Kidney (tissue), 22 donors: ENCODE measurements at places on chromosomes 1 and 21.
A peak's percentile ranks its signal among the peaks of the same experiment; 100 is the strongest.

GRCh38 chr21:36816561-36817130 lies 117.7 kb downstream of the SIM2 start:
- no peaks in the 10 kb centered on the region for H3K4me1 ChIP-seq
- H3K27ac ChIP-seq: no peak overlapping the region
- H3K4me3 ChIP-seq: no peak overlapping the region
- no peak for DNase-seq

GRCh38 chr21:26732432-26733221 lies 112.6 kb downstream of the ADAMTS1 start:
- no peaks in the 10 kb centered on the region for H3K4me1 ChIP-seq
- DNase-seq: peak; percentile 69
- H3K36me3 ChIP-seq: no peaks in the 10 kb centered on the region
- no peaks in the 10 kb centered on the region for H3K27me3 ChIP-seq
- H3K27ac ChIP-seq: no peak overlapping the region
- H3K4me3 ChIP-seq: peak overlapping the region; percentile 12

DNA sequence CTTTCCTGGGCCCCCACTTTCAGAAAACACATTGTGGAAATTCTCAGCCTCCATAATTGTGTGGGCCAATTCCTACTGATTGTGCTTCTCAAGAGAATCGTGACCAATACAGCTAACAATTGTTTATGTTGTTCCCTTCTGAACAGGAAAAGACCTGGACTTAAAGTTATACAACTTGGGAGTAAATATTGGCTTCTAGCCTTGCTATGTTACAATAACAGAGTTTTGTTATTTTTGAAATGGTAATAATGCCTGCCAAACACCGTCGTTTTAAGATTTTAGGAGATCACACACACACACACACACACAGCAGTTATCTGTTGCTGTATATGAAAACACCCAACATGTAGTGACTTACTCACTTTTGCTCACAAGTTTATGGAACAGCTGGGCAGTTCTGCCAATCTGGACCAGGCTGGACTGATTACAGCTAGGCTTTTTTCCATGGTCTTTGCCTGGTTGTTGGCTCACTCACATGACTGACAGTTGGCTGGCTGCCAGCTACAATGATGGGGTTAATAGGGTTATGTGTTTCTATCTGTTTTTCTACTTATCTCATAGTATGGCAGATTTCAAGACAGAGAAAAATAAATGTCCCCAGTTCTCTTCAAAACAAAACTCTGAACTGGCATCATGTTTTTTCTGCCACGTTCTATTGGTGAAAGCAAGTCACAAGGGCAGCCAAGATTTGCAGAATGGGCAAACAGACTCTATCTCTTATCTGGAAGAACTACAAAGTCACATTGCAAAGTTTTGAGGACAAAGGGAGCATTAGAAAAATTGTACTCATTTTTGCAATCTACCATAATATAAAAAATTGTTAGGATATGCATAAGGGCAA lies 447.5 kb downstream of the NEGR1 start:
- H3K4me1 ChIP-seq: no peaks in the 10 kb centered on the region
- H3K36me3 ChIP-seq: no peaks in the 10 kb centered on the region
- DNase-seq: no peak

DNA sequence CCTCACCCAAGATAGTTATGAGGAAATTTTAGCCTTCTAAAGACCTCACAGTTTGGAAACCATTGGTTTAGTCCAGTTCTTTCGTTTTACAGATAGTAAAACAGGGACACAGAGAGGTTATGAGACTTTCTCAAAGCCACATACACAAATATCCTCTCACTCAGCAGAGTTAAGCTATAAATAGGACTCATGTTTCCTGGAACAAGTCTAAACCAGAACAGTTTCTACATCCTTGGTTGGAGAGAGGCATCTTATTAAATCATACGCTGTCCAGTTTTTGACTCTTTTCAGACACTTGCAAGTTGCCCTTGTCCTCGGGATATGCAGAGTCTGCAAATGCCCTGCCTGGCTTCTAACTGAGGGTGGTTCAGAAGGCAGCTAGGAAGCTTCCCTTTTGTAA lies 462.1 kb upstream of the DEPDC1 start:
- no peaks in the 10 kb centered on the region for H3K27me3 ChIP-seq
- H3K27ac ChIP-seq: no peak overlapping the region
- H3K4me3 ChIP-seq: no peak overlapping the region

- no peak overlapping the region for H3K27ac ChIP-seq
- no peaks in the 10 kb centered on the region for H3K36me3 ChIP-seq
- no peak overlapping the region for H3K4me3 ChIP-seq
- no peaks in the 10 kb centered on the region for H3K27me3 ChIP-seq
Observed at GRCh38 chr21:25409978-25410377, 197.3 kb downstream of the MRPL39 start.

- H3K27ac ChIP-seq: no peak overlapping the region
- DNase-seq: no peak
- H3K4me3 ChIP-seq: no peak overlapping the region
- H3K36me3 ChIP-seq: no peaks in the 10 kb centered on the region
- H3K27me3 ChIP-seq: no peaks in the 10 kb centered on the region
Observed at GRCh38 chr1:114238053-114238452, 84.4 kb upstream of the SYT6 start.

GRCh38 chr1:6770751-6771440 lies 14.4 kb upstream of the CAMTA1 start:
- no peak overlapping the region for H3K4me3 ChIP-seq
- H3K4me1 ChIP-seq: peaks cover 2% of the 10 kb centered on the region
- no peaks in the 10 kb centered on the region for H3K27me3 ChIP-seq
- H3K27ac ChIP-seq: no peak overlapping the region
- DNase-seq: peak; percentile 26

DNA sequence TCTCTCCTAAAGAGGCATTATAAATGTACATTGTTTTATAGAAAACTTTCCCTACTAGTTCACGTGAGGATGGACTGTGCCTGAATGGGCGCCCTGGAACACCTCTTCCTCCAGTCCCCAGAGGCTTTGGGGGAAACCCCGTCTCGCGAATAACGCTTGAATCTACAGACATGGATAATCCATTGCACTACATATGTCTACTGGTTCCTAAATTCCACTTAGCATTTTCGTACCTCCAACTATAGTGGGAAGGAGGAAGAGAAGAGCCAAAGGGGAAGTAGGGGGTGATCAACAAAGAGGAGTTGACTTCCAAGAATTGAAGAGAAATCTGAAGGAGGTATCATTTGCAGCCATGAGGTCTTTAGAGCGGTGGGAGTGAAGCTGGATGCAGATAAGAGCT lies 11.1 kb downstream of the BARHL2 start:
- no peak overlapping the region for H3K4me3 ChIP-seq
- no peaks in the 10 kb centered on the region for H3K4me1 ChIP-seq
- peaks cover 50% of the 10 kb centered on the region for H3K27me3 ChIP-seq
- no peak overlapping the region for H3K27ac ChIP-seq

DNA sequence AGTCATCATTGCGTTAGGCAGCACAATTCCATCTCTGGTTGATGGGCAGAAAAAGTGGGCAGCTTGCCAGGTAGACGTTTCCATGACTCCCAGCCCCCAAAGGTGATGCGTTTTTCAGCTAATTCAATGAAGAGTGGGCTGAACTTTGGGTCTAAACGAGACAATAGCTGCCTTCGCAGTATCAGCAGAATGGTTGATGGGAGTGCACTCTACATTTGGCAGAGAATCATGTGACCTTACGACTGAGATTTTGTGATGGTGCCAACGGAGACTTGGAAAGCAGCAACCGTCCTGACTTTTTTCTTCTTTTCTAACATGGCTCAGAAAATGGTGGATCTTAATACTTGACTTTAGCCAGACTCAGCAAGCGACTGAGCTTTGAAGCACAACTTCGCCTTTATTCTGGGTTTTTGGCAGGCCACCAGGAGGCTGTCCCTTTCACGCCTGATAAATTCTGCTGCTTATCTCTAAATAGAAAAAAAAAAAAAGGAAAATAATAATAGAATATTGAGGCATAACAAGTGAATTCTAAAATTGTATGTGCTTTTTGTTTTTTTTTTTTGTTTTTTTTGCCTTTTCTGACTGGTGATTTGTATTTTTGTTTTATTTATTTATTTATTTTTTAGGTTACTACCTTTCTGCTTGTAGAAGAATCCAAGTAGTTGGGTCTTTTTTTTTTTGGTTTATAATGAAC lies 804.8 kb downstream of the USP25 start:
- peak overlapping the region; percentile 32 for H3K27ac ChIP-seq
- no peaks in the 10 kb centered on the region for H3K27me3 ChIP-seq
- DNase-seq: no peak
- H3K36me3 ChIP-seq: no peaks in the 10 kb centered on the region
- H3K4me3 ChIP-seq: peak overlapping the region; percentile 63

- H3K27ac ChIP-seq: no peak overlapping the region
- H3K27me3 ChIP-seq: no peaks in the 10 kb centered on the region
- no peak for DNase-seq
- H3K4me1 ChIP-seq: peaks cover 9% of the 10 kb centered on the region
- no peak overlapping the region for H3K4me3 ChIP-seq
- H3K36me3 ChIP-seq: no peaks in the 10 kb centered on the region
Observed at GRCh38 chr1:222829868-222830267, 15.0 kb downstream of the DISP1 start.

GRCh38 chr1:207510444-207510843 lies 14.5 kb downstream of the CR1 start:
- no peaks in the 10 kb centered on the region for H3K27me3 ChIP-seq
- no peak overlapping the region for H3K27ac ChIP-seq
- H3K36me3 ChIP-seq: no peaks in the 10 kb centered on the region
- no peaks in the 10 kb centered on the region for H3K4me1 ChIP-seq

GRCh38 chr1:14173598-14173997 lies 424.9 kb upstream of the KAZN start:
- no peaks in the 10 kb centered on the region for H3K27me3 ChIP-seq
- no peak overlapping the region for H3K27ac ChIP-seq
- DNase-seq: no peak
- H3K4me1 ChIP-seq: no peaks in the 10 kb centered on the region

- no peak overlapping the region for H3K4me3 ChIP-seq
- H3K36me3 ChIP-seq: peaks cover 4% of the 10 kb centered on the region
- H3K27ac ChIP-seq: no peak overlapping the region
- H3K27me3 ChIP-seq: no peaks in the 10 kb centered on the region
- no peaks in the 10 kb centered on the region for H3K4me1 ChIP-seq
Observed at GRCh38 chr1:92276082-92276481, 22.7 kb downstream of the GLMN start.

- H3K4me1 ChIP-seq: peaks cover 3% of the 10 kb centered on the region
- H3K36me3 ChIP-seq: no peaks in the 10 kb centered on the region
- no peak overlapping the region for H3K4me3 ChIP-seq
- no peaks in the 10 kb centered on the region for H3K27me3 ChIP-seq
- no peak overlapping the region for H3K27ac ChIP-seq
Observed at GRCh38 chr1:224118688-224119087, 4.8 kb downstream of the FBXO28 start.

DNA sequence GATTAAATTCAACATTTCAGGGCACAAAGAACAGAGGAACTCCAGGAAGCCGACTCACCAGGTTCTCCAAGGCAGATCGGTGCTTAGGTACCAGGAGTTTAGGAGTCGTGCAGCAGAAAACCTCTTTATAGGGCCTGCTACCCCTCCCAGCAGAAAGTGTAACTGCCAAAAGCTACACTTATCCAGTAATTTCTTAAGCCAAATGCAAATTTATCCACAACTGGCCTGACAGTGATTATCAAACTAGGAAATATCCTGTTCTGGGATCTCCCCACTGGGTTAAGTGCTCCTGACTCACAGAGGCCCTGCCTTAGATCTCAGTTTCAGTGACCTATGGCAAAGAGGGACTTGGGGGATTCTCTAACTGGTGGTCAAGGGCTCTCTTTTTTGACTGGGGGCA lies at the start of gene SPRR2F:
TSS of gene SPRR2F (minus strand) at position 101 of the 400 bp plus-strand sequence. CDS start 783 bp downstream, outside the sequence.
- no peaks in the 10 kb centered on the region for H3K27me3 ChIP-seq
- H3K4me1 ChIP-seq: no peaks in the 10 kb centered on the region
- H3K27ac ChIP-seq: no peak within 1 kb of the TSS

DNA sequence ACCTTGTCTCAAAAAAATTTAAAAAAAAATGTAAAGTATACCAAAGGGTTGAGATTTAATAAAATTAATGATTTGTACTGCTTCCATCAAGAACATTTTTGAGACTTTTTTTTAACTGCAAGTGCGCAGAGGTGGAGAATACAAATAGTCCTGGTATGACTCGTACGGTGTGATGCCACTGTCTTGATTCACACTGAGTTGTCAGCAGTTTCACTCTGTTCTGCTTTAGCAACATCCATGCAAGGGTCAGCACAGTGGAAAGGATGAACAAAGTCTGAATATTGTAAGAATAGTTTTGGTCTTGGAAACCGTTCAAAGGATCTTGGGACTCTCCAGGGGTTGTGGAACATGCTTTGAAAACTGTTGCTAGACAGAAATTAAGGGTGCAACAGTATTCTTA lies 40.2 kb downstream of the EXO1 start:
- H3K4me1 ChIP-seq: no peaks in the 10 kb centered on the region
- H3K27me3 ChIP-seq: no peaks in the 10 kb centered on the region
- DNase-seq: no peak
- H3K27ac ChIP-seq: no peak overlapping the region

GRCh38 chr1:69103213-69103612 lies 464.5 kb upstream of the LRRC7 start:
- no peaks in the 10 kb centered on the region for H3K4me1 ChIP-seq
- no peaks in the 10 kb centered on the region for H3K36me3 ChIP-seq
- no peaks in the 10 kb centered on the region for H3K27me3 ChIP-seq
- no peak overlapping the region for H3K4me3 ChIP-seq

- H3K4me3 ChIP-seq: peak overlapping the region; percentile 80
- no peaks in the 10 kb centered on the region for H3K36me3 ChIP-seq
- H3K27ac ChIP-seq: peak overlapping the region; percentile 96
- DNase-seq: no peak
Observed at GRCh38 chr1:155004352-155005075, 1.9 kb downstream of the ZBTB7B start.

DNA sequence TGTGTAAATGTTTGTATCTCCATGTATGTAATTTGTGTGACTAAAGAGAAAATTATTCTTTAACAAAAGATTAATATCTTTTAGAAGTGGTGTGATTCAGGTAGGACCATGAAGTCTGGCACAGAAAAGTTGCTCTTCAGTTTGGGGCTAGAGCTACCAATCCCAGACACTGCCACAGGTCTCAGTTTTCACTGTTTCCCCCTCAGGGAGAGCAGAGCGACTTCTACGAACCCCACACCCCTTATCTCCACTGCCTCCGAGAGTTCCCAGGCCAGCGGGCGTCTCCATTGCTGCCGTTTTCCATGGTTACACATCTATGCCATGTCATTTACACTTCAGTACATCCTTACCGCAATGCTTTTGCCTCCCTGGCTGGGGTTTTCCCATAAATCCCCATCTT lies 93.0 kb upstream of the SMYD2 start:
- peaks cover 18% of the 10 kb centered on the region for H3K27me3 ChIP-seq
- H3K36me3 ChIP-seq: no peaks in the 10 kb centered on the region
- H3K4me1 ChIP-seq: no peaks in the 10 kb centered on the region
- DNase-seq: no peak
